ENCODE measurements at places on chromosomes 5 and 9.

- DNase-seq: no peak
Measured at GRCh38 chr5:11617080-11617479, 287.2 kb downstream of the CTNND2 start.

DNA sequence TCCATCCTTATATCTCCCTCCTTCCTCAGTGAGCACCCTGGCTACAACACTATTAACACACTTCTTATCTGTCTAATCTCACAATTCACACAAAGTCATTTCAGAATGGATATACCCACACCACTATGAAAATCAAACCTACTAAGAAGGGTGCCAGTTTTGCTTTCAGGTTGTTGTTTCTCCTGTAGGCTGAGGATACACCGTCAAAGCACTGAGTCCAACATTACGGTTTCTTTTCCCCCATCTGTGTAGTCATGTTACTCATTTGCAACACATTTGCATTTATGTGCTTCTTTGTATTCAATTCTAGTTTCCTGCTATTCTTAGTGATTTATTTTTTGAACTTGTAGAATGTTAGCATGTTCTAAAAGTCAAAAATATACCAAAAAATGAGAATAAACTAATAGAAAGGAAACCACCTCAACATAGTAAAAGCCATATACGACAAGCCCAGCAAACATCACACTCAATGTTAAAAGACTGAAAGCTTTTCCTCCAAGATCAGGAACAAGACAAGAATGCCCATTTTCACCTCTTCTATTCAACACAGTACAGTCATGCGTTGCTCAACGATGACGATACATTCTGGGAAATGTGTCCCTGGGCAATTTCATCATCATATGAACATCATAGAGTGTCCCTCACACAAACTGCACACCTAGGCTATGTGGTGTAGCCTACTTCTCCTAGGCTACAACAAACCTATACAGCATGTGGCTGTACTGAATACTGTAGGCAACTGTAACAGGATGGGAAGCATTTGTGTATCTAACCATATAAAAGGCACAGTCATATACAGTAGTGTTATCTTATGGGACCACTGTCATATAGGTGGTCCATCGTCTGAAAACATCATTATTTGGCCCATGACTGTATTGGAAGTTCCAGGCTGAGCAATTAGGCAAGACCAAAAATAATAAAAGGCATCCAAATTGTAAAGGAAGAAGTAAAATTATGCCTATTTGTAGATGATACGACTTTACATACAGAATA, 6.3 kb downstream of the ROR2 start:
- DNase-seq: no peak

DNA sequence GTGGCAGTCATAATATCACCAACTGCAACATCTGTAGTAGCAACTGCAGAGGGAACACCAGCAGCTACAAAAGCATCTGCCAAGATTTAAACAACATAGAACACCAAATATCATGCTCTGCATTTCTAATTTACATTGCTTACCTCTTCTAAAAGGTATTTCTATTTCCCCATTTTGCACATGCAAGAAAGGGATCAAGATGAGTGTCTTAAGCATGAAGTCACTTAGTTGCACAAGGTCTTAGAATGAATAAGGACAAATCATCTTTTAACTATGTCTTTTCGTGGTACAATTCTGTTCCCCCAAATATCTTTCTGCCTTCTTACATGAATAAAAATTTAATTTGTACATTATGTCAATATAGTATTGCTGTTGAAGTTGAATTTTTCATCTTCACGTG, 1746.4 kb downstream of the EFNA5 start:
- no peak for DNase-seq

DNA sequence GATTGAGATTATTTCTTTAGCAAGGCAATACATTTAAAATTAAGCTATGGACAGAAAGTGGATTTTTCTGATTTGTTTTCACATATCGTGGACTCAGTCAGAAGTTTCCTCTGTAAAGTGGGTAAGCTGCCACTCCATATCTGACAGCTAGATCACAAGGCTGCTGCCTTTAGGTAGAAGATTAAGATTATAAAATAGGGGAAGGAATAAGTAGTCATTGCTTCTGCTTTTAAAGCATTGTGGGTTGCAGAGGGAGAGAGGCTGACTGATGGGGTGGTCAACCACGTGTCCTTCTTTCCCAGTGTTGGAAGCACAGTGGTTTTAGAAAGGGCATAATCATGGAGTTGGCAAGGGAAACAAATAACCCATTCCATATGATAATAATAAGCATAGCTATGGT, 74.3 kb upstream of the MOCS2 start:
- DNase-seq: no peak

GRCh38 chr9:116452634-116453033, 234.5 kb upstream of the TRIM32 start:
- no peak for DNase-seq

DNA sequence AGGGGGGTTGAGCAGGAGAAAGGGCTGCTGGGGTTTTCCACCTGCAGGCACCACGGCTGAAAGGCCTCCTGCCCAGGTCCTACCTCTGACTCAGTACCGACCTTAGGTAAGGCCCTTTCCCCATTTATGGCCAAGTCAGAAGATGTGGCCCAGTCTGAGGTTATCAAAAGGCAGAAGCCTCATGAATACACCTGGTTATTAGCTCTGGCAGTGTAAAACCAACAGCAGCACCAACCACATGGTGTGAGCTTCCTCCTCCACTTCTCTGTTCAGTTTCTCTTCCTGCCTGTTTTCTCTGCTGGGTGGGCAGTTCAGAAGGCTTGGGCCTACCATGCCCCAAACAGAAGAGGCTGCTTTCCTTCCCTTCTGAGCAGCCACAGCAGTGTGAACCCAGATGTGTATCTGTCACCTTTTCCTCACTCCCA, 86.9 kb downstream of the UGCG start:
- DNase-seq: no peak

- DNase-seq: no peak
Measured at GRCh38 chr5:108251350-108251749, 130.5 kb downstream of the FBXL17 start.

DNA sequence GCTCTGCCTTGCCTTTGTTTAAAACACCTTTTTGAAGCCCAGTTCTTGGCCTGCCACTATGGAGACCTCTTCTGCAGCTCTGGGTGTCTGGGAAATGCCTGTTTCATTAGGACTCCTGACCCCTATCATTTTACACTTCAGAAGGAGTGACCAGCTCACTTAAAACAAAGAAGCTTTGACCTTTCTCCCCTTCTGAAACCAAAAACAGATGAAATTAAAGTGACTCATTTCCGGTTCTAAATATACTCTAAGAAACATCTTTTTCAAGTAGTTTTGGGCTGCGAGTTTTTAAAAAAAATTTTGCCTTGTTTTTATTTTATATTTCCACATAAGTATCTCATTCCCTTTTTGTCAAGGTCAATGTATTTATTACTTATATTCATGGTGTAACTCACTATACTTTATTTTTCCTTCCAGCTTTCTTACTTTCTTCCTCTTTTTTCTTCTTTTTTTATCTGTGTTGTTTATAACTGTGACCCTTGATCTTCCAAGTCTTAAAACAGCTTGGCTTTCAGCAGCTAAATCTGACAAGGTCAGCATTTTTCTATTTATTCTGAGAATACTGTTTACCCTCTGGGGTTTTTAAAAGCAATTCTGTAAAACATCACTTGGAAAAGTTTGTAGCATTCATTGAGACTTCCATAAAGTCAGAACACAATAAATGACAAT, 672.9 kb downstream of the NR2F1-AS1 start:
- DNase-seq: no peak

GRCh38 chr9:112028242-112029221, 131.9 kb downstream of the UGCG start:
- no peak for DNase-seq

DNA sequence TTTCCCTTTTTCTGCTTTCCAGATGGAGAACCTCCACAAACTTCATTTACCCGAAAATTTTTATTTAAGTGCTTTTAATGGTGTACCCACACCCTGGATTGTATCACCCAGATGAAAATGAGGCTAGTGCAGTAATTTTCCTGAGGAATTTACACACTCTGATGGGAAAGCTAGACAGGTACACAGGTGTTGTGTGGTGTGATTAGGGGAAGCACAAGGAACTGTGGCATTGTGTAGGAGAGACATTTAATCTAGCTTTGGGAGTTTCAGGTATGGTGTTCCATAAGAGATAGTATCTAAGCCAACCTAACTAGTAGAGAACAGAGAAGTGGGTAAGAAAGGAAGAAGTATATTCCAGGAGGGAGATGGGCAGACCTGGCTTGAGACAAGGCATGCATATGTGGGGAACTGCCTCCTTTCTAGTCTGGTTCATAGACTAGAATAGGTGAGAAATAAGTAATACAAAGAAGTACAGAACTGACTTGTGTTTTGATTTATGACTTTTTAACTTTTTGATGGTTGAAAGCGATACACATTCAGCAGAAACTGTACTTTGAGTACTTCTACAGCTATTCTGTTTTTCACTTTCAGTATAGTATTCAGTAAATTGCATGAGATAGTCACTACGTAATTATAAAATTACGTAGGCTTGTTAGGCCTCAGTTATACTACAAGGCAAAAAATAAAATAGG, 22.9 kb upstream of the ROPN1L start:
- DNase-seq: no peak

GRCh38 chr5:133319905-133320520, 268.2 kb downstream of the HSPA4 start:
- no peak for DNase-seq

DNA sequence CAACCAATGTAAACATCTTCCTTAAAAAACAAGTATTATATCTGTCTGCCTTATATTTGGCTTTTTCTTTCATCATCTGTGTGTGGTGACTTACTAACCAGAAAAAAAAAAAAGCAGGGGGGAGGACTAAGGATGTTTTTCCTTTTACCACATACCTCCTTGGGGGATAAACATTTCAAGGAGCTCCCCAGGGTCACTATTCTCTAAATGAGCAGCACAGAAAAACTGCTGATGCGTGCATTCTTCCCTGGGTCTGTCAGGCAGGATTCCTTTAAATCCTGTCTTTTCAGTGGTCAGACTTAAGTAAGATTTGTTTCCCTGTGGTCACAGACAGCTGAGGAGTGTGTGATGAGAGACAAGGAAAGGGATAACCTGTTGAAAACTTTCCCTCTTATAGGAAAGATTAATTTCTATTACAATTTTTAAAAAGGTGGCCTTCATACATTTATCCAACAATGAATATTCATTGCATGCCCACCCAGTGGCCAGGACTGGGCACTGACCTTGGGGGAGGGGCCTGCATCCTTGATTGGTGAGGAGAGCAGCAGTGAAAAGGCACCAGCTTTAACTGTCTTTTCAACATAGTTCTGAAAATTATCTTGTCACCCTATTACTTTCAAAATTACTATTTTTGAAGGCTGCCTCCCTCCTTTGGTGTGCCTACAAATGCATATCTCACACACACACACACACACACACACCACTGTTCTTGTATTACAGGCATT, 123.1 kb downstream of the TLE4 start:
- no peak for DNase-seq

GRCh38 chr5:58127255-58128220, 332.3 kb downstream of the PLK2 start:
- DNase-seq: peak; percentile 74

- DNase-seq: peak; percentile 39
Measured at GRCh38 chr9:130680836-130681768, 12.5 kb upstream of the EXOSC2 start.

DNA sequence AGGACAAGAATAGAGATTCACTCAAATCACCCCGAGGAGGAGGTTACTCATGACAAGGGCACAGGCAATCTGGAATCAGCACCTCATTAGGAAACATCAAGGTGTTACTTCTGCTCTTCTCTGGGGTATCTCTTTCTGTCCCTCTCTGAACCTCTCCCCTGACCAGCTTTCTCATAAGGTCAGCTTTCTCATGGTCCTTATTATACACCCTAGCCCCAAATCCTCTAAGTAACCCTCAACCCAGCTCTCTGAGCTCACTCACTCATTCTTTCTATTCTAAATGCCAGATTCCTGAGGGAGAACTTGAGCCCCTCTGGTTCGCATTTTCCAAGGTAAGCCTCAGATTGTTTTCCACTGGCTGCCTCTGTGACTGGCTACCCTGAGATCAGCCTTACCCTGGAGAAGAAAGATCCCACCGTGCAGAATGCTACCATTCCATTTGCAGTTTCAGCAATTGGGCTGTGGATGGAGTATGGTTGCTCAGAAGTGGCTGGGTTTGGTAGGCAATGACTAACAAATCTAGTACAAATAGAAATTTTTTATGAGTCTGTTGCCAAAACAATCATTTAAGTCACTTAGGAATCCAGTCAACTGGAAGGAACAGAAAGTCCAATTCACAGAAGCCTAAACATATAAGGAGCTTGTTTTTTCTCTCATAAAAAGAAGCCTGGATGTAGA, 9.0 kb upstream of the TIMD4 start:
- DNase-seq: no peak

DNA sequence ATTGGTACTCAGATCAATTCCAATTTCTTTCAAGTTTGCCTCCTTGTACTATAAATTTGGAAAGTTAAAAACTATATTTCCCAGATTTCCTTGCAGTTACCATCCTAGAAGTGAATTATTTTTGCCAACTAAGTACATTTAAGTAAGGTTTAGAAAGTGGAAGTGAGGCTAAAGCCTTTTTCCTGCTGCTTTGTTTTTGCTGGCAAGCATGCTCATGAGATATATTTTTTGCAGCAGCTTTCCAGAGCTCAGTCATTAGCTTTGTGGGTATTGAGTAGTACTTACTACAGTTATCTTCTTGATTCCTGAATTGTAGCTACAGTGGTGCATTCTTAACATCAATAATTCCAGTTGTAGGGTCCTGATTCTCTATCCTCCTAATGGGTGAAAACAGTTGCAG, 3.5 kb upstream of the BTF3 start:
- no peak for DNase-seq

- no peak for DNase-seq
Measured at GRCh38 chr9:120783602-120784047, 9.6 kb downstream of the FBXW2 start.

DNA sequence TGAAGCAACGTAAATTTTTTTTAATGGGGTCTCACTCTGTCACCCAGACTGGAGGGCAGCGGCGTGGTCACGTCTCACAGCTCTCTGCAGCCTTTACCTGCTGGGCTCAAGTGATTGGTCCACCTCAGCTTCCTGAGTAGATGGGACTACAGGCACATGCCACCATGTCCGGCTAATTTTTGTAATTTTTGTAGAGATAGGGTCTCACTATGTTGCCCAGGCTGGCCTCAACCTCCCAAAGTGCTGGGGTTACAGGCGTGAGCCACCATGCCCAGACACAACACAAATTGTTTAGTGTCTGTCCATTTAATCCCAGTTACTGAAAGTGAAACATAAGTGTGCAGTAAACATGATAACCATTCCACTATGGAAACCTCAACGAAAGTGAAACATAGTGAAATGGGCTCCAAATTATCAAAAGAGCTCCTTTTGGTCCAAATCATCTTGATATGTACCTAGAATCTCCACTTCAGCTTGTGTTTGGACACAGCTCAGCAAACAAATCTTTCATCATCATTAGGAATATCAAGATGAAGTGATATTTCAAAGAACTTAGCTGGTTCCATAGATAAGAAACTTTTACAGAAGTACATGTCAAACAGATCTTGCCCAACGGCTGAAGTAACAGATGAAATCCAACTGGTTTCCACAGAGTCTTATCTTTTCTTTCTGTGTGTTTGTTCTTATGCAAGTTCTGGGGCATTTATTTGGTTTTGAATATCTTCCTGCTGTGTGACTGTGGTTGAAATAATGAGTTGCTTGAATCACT, 41.2 kb upstream of the PLPP1 start:
- DNase-seq: no peak

- DNase-seq: no peak
Measured at GRCh38 chr5:14640765-14641164, 23.8 kb upstream of the OTULIN start.
